Astrocyte (in vitro differentiated cells and primary cell): ENCODE measurements at places on chromosomes 1 and 21. TPM values are rescaled to one million over a fixed set of nuclear protein-coding genes. Genes with fewer than 3 reads are reported as not detected.
A peak's percentile ranks its signal among the peaks of the same experiment; 100 is the strongest.

- H3K36me3 ChIP-seq, result no peaks in the 10 kb centered on the region
- no peak overlapping the region for H3K27ac ChIP-seq
- no peaks in the 10 kb centered on the region for H3K27me3 ChIP-seq
- no peaks in the 10 kb centered on the region for H3K4me1 ChIP-seq
- no peak for DNase-seq
Observed at GRCh38 chr21:17738176-17738953, 80.8 kb downstream of the C21orf91 start.

GRCh38 chr1:31814631-31815306, 1.1 kb downstream of the SPOCD1 start:
- H3K4me3 ChIP-seq, result no peak overlapping the region
- H3K27me3 ChIP-seq, result no peaks in the 10 kb centered on the region
- no peak for DNase-seq
- H3K4me1 ChIP-seq, result no peaks in the 10 kb centered on the region

DNA sequence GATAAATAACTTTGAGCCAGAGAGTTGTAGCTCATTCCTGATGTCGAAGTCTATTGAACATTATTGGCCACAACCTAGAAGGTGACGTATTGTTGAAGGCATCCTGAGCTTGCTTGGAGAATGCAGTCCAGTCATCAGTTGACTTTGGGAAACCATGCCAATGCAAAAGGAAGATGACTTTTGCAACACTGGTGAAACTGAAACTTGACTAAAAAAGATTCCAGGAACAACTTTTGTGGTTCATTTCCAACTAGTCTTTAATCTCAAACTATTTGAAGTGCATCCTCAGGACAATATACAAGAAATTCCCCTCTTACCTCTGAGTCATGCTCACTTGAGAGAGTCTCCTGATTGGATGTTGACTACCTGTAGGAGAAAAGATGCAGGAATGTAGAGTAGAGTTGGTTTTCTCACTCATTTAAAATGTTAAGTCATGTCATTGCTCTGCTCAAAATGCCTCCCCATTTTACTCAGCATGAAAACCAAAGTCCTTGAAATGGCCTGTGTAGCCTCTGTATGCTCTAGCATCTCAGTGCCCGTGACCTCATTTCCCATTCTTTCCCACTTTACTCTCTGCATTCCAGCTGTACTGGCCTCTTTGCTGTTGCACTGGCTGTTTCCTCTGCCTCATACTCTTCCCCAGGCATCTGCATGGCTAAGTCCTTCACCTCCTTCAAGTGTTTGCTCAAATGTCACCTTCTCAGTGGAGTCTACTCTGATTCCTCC, 24.4 kb upstream of the LEPR start:
- no peak overlapping the region for H3K4me3 ChIP-seq
- no peaks in the 10 kb centered on the region for H3K36me3 ChIP-seq
- no peaks in the 10 kb centered on the region for H3K27me3 ChIP-seq
- peak; percentile 79 for DNase-seq

C8A gene
- total RNA-seq, result not detected in 2 replicates

OR10Z1 gene
- not detected in 2 replicates for total RNA-seq
